ENCODE measurements at places on chromosomes 2 and 18.

GRCh38 chr2:134677856-134678756 lies 40.7 kb downstream of the TMEM163 start:
- no peak for DNase-seq

GRCh38 chr2:121046335-121046734 lies 238.7 kb downstream of the TFCP2L1 start:
- DNase-seq = no peak

GRCh38 chr2:144702051-144702450 lies 182.1 kb upstream of the ZEB2 start:
- no peak for DNase-seq

DNA sequence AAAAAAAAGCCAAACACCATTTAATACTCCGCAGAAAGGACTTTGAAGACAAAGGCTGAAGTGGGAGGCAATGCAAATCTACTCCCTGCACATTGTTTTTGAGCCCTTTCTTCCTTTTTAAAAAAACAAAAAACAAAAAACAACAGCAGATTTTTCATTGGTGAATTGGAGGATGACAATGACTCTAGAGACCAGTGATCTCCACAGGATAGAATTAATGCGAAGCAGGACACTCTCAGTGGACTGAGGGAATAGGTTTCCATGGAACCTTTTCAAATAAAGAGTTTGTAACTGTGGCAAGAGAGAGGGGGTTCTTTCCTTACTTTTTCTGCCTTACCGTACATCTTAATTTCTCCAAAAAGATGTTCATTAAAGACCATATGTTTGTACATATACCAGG lies 371.0 kb downstream of the MEIS1 start:
- no peak for DNase-seq

DNA sequence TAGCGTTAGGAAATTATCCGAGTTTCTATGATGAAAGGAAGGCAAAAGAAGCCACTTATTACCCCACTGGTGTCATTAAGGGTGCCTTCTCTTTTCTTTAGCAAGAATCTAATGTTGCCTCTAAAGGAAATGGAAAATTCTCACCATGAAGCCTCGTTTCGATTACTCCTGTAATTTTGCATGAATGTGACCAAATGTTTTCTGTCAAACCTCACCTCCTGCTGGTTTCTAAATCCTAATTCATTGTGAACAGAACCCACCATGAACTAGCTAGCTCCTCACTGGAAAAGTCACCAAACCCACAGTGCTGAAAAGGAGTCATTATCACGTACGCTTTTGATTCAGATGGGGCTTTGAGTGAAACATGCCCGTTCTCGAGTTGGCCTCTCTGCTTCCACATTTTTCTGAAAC lies 119.9 kb downstream of the COPS8 start:
- no peak for DNase-seq

GRCh38 chr2:55010149-55010591 lies 40.1 kb downstream of the RTN4 start:
- DNase-seq = peak; percentile 12

GRCh38 chr2:45330108-45330507 lies 281.0 kb downstream of the SRBD1 start:
- DNase-seq = no peak

DNA sequence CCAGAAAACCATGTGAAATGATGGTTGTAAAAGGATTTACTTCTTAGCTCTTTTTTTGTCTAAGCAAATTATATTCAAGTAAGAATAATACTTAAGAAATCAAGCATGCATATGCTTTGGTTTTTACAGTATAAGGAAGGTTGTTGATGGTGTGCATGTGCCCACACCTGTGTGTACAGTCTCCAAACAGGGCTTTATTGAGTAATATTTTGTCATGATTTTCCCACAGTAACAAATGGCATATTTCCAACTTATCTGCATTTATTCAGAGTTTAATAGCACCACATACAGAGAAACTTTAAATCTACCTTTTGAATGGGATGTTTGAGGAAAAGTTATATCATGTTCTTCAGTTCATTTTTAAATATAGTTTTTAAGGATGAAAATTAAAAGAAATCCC lies 76.5 kb upstream of the DSG1 start:
- DNase-seq = no peak

DNA sequence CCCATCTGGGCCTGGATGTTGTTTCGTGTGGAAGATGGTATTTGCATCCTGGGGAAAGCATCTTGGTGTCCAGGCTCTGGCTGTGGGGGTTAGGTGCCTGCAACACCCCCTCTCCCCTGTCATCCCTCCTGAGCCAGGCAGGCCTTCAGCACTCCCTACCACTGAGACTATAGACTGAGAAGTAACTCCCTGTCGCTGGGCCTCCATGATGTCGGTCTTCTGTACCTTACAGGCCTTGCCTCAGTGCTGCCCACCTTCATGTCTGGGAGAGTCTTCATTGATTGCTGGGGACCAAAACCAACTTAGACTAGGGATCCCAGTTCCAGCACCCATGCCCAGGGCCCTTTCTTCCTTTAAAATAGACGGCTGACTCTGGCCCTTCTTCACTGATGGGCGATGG lies 33.1 kb upstream of the DNMT3A start:
- no peak for DNase-seq

GRCh38 chr18:2306606-2307005 lies 264.7 kb downstream of the METTL4 start:
- no peak for DNase-seq

DNA sequence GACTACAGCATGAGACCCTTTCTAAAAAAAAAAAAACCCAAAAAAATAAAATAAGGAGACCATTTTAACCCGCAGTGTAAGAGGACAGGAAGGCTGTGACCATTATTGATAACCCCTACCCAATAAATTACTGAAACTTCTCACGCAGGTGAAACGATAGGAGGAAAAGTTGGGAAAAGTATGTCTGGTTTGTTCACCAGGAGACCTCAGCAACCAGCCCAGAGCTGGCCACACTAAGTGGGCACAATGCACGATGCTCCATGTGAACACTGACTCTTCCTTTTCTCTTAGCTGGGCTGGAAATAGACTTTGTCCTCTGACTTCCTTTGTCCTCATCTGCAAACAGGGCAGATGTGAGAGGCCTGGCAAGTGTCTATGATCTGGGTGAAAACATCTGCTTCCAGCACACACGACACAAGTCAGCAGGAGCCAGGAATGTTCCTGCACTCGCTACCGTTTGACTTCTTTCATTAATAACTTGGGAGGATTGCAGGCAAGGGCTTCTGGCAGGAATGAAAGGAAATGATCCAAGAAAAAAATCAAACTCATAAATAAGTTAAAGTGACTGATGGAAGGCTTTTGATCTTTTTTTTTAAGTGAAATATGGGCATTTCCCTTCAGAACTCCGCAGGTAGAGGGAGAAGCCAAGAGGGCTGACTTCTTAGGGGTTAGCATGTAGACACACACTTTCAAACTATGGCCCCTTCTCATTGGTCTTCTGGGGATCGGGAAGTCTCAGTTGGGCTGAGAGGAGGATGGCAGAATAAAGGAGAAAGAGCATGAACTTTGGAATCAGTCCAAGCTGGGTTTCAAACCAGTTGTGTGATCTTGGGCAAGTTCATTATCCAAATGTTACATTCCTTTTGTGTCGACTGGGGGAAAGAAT lies 137.4 kb upstream of the MYCN start:
- DNase-seq = no peak

GRCh38 chr2:46984642-46985476 lies 69.3 kb upstream of the MCFD2 start:
- DNase-seq = no peak

- DNase-seq = no peak
Observed at GRCh38 chr18:901761-902160, 2.9 kb upstream of the ADCYAP1 start.

- DNase-seq = no peak
Observed at GRCh38 chr2:61378281-61378680, 92.6 kb downstream of the USP34 start.

- no peak for DNase-seq
Observed at GRCh38 chr2:209767316-209767715, 4.3 kb upstream of the UNC80 start.

GRCh38 chr2:37622450-37623100 lies 48.9 kb downstream of the CDC42EP3 start:
- no peak for DNase-seq

DNA sequence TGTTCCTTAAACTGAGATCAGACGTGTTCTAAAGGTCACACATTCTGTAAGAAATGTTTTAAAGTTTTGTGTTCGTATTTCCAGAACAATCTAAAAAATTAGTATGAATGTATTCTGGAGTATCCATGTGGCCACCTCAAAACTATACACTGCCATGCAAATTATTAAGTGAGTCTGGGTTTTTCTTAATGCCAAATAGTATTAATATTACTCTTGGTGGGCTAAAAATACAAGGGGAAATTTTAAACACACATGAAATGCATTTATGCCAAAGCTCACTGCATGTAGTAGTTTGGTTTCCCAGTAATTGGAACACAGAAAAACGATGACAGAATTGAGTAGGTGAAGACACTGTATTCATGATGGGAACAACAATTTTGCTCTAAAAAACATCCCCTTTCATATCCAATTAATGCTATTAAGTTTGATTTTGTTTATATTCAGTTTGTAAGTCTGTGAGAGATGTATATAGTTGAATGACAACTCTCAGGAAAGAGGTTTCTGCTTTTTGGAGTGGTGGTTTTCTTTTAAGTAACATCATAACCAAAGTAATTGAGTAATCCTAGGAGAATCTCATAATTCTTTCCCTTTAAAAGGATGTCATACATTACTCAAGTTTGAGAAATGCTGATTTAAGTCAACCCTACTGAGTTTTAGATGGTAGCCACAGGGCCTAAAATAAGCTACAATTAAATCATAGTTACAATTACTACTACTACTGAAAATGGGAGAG lies 75.7 kb upstream of the CDCA7 start:
- no peak for DNase-seq

- peak; percentile 60 for DNase-seq
Observed at GRCh38 chr2:128260239-128261138, 58.2 kb downstream of the HS6ST1 start.

- no peak for DNase-seq
Observed at GRCh38 chr2:169562519-169562918, 11.1 kb downstream of the FASTKD1 start.

DNA sequence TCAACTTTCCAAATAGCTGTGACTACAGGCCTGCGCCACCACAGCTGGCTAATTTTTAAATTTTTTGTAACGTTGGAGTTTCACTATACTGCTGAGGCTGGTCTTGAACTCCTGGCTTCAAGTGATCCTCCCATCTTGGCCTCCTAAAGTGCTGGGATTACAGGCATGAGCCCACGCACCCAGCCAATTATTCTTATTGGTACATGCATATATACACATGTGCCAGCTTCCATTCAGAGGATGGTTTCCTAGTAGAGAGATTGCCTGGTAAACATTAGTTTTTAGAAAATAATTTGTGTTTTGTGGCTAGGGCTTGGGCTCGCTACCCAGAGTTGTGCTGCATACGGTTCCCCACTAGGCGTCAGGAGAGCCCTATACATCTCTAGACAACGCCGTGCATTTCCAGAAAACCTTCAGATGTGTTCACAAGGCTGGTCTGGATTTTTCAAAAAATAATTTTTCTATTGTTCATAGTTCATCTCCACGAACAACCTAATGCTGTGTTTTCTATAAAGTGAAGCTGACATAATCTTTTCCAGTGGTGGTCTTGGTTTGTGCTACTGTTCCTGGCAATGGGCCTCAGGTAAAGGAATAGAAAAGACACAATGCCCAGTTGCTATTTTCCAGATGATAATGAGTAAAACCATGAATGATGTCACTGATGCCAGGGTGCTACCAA lies 14.6 kb upstream of the AFG3L2 start:
- no peak for DNase-seq

GRCh38 chr2:210654091-210654490 lies 97.7 kb downstream of the CPS1 start:
- DNase-seq = no peak

DNA sequence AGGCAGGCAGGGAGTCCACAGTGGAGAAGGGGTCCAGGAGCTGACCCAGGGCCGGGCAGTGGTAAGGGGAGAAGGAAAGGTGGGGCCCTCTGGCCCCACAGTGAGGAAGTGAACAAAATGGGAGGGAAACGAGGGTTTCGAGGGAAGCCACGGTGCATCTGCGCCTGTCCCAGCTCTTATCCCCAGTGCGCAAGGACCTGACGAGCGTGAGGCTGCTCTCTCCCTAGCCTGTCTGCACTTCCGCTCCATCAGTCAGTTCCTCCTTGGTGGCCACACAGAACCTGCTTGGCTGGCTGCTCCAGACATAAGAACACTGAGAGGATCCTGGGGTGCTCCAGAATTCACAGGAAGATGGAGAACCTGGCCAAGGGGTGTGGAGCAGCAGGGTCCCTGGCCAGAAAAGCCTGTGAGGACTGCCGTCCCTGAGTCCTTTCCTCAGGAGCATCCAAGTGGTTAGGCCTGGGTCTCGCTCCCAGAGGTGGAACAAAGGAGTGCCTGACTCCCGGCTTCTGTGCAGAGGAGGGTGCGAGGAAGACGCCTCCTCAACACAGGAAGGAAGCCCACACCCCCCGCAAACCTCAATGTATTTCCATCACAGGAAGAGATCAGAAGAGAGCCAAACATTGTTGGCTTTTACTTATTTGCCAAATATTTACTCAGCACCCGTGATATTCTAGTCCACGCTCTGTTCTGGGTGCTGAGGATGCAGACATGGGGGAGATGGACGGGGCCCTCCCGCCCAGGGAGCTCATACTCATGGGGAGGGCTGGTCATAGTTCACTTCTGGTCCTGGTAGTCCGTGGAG lies 43.7 kb upstream of the SEMA4C start:
- DNase-seq = no peak

DNA sequence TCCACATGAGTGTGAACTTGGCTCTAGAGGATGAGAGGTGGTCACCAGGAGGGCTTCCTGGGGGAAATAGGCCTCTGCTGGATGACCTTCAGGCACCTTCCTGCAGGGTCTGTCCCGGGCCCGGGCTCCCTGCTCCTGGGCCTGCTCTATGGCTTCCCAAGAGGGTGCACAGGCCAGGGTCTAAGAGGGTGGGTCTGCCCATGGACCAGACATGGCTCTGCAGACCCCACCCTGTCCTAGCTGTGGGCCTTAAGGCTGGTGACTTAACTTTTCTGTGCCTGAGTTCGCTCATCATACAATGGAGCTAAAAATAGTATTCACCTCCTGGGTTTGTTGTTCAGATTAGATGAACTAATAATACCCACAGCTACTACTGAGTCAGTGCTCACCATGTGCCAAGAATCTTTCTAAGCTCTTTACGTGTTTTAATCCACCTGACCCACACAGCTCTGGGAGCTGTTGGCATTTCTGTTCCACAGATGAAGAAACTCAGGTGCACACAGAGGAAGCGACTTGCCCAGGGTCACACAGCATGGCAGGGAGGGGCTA lies 14.4 kb downstream of the INHBB start:
- DNase-seq = no peak

DNA sequence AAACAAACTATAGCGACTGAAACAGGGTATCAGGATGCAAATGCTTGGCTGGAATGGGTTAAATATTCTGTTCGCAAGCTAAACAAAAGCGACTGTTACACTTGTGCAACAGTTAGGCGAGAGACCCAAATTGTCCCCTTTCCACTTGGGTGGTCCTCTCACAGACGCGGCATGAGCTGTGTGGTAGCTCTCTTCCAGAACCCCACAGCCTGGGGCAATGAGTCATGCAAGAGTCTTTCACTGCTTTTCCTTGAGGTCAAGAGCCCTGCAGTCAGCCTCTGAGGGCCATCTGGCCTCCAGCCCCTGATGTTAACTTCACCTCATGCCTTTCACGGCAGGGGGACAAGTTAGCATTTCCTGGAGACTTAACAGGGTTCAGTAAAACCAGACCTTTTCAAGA lies 25.7 kb downstream of the SULT1C4 start:
- DNase-seq = peak; percentile 12

GRCh38 chr2:23381084-23381483 lies 3.9 kb upstream of the KLHL29 start:
- DNase-seq = no peak
